ENCODE measurements at places on chromosomes 3 and 15. TPM values are rescaled to one million over a fixed set of nuclear protein-coding genes. Genes with fewer than 3 reads are reported as not detected.

The LRRN1 gene
- polyA plus RNA-seq: not detected

The MLF1 gene
- polyA plus RNA-seq: 6.6 TPM

The ADCY5 gene
- polyA plus RNA-seq: 0.03 TPM

The DCBLD2 gene
- 0.04 TPM for polyA plus RNA-seq

The HTR3E gene
- not detected for polyA plus RNA-seq

The CPA3 gene
- 0.32 TPM for polyA plus RNA-seq

The IL5RA gene
- polyA plus RNA-seq: not detected

The ANKRD63 gene
- not detected for polyA plus RNA-seq

The P3H2 gene
- 2.2 TPM for polyA plus RNA-seq

The MESD gene
- polyA plus RNA-seq: 22.3 TPM

The EFCAB12 gene
- polyA plus RNA-seq: not detected

The GATA2 gene
- polyA plus RNA-seq: not detected

The GJD2 gene
- polyA plus RNA-seq: not detected

The BAHD1 gene
- polyA plus RNA-seq: 6.1 TPM

The SI gene
- polyA plus RNA-seq: not detected

The ACAN gene
- polyA plus RNA-seq: not detected

The CCR9 gene
- polyA plus RNA-seq: not detected

Data from immature natural killer cell (primary cell).